A375 (cell line): ENCODE measurements at places on chromosomes 4 and X. TPM values are rescaled to one million over a fixed set of nuclear protein-coding genes. Genes with fewer than 3 reads are reported as not detected.

ADAM29 gene
- not detected in 2 replicates for total RNA-seq

ERCC6L gene
- 5.2 and 7.0 TPM in 2 replicates for total RNA-seq

ARR3 gene
- total RNA-seq = not detected in 2 replicates

PRKG2 gene
- 0.56 and 0.64 TPM in 2 replicates for total RNA-seq

GC gene
- total RNA-seq = not detected in 2 replicates

NUDT10 gene
- total RNA-seq = 0.15 and 0.19 TPM in 2 replicates

PUDP gene
- total RNA-seq = not detected in 2 replicates

MED28 gene
- 7.4 and 10.4 TPM in 2 replicates for total RNA-seq

MAMLD1 gene
- 0.26 and 0.40 TPM in 2 replicates for total RNA-seq

GABRE gene
- total RNA-seq = 1.4 and 2.7 TPM in 2 replicates

NPY5R gene
- total RNA-seq = not detected in 2 replicates

RBM47 gene
- 7.6 and 10.1 TPM in 2 replicates for total RNA-seq

PITX2 gene
- 4.8 and 4.9 TPM in 2 replicates for total RNA-seq

PLS3 gene
- total RNA-seq = 17.6 and 22.1 TPM in 2 replicates
